ENCODE measurements at places on chromosomes 1 and 21. TPM values are rescaled to one million over a fixed set of nuclear protein-coding genes. Genes with fewer than 3 reads are reported as not detected.

The FALEC gene
- total RNA-seq = not detected

The TMEM240 gene
- 3.3 TPM for total RNA-seq

The RHOU gene
- total RNA-seq = 1.8 TPM

The UBL4B gene
- not detected for total RNA-seq

The MYOG gene
- total RNA-seq = not detected

Data from GM23248 (cell line).